Stimulated activated CD4-positive, alpha-beta T cell treated with anti-CD3 and anti-CD28 coated beads, Interleukin-15, amount 100 ng/mL, for 1 hour (primary cell): ENCODE measurements at places on chromosomes 1 and 21.
A peak's percentile ranks its signal among the peaks of the same experiment; 100 is the strongest.

- DNase-seq: no peak
Measured at GRCh38 chr1:156727926-156728598, at the start of gene METTL25B. METTL25B (plus strand) TSS chr1:156728469; CDS start chr1:156729105, 636 bp downstream.

- no peak for DNase-seq
Measured at GRCh38 chr1:61171974-61172373, 89.6 kb downstream of the NFIA start.

GRCh38 chr21:36976882-36977651, 10.6 kb upstream of the HLCS start:
- no peak for DNase-seq

DNA sequence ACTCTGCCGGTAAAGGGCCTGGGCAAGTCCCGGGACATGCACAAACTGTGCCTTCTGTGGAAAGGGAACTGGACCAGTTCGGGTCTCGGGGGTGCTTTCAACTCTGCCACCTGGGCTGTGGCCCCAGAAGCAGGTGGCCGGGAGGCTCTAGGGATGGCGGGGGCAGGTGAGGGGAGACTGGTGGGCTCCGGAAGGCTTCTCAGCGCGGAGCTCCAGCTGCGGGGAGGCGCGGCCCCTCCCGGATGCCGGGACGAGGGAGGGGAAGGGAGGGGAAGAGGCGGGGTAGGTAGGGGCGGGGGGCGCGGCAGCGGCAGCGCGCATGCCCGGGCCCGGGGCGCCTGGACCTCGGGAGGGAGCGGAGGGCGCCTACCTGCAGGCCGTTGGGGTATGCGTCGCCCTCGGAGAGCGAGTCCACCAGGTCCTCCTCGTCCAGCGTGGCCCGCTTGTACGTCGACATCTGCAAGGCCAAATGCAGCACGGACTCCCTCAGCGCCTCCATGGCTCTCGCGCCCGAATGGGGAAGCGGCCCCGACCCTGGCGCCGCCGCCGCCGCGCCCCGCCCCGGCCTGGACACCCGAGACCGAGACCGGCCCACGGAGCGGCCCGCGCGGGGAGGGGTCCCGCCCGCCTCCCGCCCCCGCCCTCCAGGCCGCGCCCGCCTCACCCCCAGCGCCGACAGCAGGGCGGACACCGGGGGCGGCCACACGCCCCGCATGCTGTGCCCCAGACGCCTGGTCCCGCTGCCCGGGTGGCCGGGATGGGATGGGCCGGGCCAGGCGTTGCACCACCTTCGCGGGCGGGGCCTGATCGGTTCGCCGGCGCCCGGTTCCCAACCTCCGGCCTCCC, at the start of gene ECE1:
Gene ECE1 (minus strand): TSS at position 764 of the 846 bp plus-strand sequence. CDS start 49 bp downstream, at position 715.
- peak; percentile 33 for DNase-seq

DNA sequence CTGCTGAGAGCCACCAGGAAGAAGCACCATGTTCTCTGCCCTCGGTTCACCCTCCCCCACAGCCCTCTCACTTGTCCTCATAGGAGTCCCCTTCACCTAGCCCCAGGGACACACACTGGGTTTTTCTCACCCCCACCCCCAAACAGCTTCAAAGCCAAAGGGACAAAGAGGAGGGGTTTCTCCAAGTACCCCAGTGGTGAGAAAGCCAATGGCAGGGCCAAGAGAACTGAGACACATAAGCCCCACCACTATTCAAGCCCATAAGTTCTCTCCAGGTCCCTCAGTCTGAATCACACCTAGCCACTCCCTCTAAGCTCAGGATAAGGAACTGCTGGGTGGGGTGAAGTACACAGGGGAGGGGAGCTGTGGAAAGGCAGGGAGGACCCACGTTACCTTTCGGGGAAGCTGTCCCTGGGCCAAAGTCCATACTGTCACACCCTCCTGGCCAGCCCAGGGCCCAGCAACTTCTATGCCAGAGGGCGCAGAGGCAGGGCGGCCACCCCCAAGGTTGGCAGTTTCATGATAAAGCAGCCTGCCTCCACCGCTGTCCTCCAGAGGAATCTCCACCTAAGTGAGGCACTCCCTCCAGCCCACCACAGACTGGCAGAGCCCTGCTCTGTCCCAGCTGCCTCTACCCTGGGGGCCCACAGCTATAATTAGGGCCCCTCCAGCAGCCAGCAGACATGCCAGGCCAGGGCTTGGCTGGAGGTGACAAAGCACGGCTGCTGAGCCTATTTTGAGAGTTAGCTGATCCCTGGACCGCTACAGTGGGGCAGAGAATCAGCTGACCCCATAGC, 39.0 kb upstream of the PPP1R15B start:
- DNase-seq: no peak

DNA sequence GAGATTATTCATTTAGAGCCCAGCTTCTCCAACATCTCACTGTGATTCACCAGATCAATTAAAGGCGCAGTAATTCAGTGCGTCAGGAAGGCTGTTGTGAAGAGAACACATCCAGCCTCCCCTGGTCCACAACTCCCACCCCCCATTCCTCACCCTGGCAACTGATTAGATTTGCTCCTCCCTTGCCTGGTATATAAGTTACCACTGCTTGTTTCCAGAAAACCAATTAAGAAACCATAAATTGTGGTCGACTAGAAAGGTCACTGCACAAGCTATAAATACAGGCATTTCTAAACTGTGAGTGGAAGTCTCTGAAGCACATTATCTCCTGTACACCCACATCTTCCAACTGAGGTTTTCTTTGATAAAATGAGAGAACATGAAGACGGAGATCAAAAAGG, 41.9 kb downstream of the FAM163A start:
- DNase-seq: no peak

DNA sequence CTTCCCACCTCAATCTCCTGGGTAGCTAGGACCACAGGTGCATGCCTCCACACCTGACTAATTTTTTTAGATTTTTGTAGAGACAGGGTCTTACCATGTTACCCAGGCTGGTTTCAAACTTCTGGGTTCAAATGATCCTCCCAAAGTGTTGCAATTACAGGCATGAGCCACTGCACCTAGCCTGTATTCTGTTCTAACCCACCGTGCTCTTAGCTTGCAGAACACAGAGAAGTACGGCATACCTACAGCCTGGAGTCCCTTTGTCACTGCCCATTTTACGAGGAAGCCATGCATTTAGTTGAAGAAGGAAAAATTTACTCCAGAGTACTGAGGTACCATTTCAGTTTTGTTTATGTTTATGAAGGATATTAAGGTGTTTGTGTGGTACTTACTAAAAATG, 29.7 kb upstream of the NEXN start:
- DNase-seq: no peak

- DNase-seq: no peak
Measured at GRCh38 chr1:44964396-44964795, 22.0 kb downstream of the EIF2B3 start.

DNA sequence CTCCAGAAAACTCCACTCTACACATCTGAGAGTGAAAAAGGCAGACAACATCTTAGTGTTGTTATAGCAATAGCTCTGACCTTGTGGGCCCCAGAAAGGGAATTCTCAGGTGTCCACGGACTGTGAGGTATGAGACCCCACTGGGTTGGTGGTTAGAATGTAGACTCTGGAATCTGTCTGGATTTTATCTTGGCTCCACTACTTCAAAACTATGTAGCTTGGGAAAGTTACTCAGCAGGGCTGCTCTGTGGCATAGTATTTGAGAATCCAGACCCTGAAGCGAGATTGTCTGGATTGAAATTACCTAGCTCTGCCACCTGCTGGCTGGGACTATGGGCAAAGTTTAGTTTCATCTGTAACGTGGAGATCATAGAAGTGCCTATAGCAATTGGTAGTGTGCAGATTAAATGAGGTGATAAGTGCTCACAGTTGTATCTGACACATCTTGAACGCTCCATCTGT, 25.8 kb downstream of the PRDM2 start:
- peak; percentile 39 for DNase-seq
